ENCODE measurements at places on chromosomes 4 and X.

GRCh38 chr4:116880625-116881024, 204.8 kb downstream of the TRAM1L1 start:
- DNase-seq: peak; percentile 17

DNA sequence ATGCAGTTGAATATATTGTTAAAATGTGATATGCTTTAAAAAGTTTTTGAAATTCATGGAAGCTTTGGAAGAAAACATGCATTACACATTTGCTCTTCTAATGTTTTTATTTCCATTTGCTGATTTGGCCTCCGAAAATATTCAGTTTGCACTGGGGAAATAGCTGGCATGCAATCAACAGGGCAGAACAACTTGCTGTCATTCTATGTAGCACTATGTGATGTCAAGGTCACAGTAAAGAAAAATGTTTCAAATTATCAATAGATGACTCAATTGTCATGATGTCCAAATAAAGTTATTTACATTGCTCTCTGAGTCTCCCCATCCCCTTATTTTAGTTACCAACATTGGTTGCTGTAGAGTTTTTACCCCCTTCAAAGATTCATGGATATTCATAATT, 119.2 kb downstream of the TLL1 start:
- peak; percentile 20 for DNase-seq

GRCh38 chr4:100736641-100737451, 219.0 kb upstream of the EMCN start:
- DNase-seq: peak; percentile 83

- DNase-seq: no peak
Measured at GRCh38 chr4:74084984-74085383, 14.0 kb downstream of the CXCL2 start.

GRCh38 chr4:18294021-18294420, 272.5 kb upstream of the LCORL start:
- no peak for DNase-seq

- peak; percentile 40 for DNase-seq
Measured at GRCh38 chr4:107709916-107710315, 10.1 kb downstream of the PAPSS1 start.

DNA sequence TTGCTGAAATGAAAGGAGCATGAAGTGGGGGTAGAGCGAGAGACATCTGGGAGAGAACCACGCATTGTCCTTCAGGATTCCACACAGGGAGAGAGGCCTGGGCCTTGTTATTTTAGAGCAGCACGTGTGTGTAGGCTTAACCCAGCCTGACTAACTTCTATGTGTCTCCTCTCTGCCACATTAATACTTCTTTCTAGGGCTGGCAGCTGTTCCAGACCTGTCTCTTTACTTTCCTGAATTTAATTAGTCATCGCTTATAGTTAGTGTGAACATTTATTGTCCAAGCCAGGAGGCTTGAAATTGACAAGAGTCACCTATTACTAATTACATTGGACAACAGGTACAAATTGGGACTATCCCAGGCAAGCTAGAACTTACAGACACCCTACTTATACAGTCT, 51.3 kb downstream of the SMAD1 start:
- peak; percentile 46 for DNase-seq

- DNase-seq: no peak
Measured at GRCh38 chr4:1616557-1616930, 67.6 kb downstream of the FAM53A start.
